ENCODE measurements at places on chromosomes 11 and 22.

DNA sequence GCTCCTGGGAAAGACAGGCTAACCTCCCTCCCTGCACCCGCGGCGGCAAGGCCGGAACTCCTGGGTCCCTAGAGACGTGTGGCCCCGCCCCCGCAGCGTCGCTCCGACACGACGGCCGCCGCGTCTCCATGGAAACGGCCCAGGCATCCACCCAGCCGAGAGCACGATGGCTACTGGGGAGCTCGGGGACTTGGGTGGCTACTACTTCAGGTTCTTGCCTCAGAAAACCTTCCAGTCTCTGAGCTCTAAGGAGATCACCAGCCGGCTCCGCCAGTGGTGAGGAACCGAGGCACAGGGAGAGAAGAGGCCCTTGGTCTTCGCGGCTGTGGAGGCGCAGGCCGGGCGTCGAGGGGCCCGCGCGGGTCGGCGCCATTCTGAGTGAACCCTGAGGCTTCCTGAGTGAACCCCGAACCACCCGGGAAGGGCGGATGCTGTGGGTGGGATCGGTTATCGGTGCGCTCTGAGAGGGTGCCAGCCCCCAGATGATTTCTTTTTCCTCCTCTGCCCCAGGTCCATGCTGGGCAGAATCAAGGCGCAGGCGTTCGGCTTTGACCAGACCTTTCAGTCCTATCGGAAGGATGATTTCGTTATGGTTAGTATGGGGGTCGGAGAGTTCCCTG lies at the start of gene CFAP300:
TSS of gene CFAP300 (plus strand) at position 133 of the 620 bp plus-strand sequence. CDS start at position 167, 34 bp downstream.
- no peak for DNase-seq

- no peak for DNase-seq
Measured at GRCh38 chr22:42848941-42849550, 8.0 kb downstream of the ARFGAP3 start.

DNA sequence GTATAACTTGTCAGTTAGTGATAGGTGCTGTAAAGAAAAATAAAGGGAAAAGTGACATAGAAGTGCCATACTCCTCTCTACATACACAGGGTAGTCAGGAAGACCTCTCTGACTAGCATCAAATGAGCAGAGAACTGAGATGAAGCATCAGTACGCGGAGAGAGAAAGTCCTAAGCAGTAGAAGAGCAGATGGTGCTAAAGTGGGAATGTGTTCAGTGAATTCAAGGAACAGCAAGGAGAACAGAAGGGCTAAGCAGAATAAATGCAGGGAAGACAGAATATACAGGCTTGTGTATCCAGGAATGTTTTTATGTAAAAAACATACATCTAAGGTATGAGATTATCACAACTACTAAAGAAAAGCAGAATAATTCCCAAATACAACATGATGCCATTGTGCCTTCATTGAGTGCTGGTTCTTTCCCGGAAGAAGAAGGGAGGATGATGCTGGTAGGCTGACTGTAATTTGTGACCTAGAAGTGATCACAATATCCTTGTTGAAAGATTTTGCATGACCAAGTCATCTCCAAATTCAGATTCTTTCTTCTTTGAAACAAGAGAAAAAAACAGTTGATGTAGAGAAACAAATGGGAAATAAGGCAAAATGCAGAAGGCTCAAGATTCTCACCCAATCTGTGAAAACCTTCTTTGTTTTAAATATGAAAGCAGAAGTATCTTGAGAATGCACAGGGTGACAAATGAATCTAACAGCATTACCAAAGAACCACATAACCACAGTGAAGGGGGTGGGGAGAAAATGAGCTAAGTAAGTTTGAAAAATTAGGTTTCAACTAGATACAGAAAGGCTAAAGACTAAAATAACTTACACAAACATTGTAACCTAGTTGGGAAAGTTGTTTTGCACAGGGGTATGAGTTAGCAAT lies 20.5 kb downstream of the MRE11 start:
- peak; percentile 5 for DNase-seq

DNA sequence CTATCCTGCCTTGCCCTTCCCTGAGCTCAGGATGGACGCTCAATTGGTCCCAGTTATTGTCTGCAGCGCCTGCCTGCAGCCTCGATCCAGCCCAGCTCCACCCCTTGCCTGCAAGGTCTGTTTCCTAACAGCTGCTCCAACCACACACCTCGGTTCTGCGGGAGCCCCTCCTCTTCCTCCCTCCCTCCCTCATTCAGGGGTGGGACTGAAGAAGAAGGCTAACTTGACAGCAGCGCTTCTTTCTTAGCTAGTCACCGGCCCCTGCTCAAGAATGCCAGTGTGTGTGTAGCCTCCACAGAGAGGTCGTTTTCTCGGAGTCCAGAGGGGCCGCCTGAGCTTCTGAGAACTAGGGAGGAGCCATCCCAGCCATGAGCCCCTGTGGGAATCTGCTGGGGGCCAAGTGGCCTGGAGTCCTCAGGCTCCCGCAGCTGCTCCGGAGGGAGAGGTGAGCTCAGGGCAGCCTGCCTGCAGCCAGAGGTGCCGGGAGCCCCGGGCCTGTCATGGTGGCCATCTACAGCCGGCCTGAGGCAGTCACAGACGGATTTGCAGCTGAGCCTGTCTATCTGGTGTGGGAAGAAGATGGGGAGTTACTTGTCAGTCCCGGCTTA lies 36.1 kb downstream of the LIMK2 start:
- DNase-seq: peak; percentile 38

DNA sequence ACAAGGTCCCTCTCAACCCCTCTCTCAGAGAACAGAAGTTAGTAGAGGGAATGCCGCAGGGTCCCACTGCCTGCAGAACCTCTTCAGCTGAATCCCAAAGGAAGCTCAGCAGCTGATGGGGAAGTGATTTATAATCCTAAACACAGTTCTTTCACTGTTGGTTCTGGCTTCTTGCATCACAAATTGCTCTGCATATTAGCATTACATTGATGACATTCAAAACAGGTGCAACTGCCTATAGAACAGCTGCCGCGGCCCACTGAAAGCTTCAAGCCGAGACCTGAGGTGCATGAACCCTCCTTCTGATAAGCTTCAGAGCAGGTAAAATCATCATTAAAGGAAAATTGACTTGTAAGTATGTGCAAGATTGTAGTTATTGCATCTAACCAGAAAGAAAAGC lies 75.2 kb upstream of the KIRREL3 start:
- no peak for DNase-seq

- DNase-seq: no peak
Measured at GRCh38 chr11:128685402-128686020, 8.4 kb upstream of the FLI1 start.

- DNase-seq: no peak
Measured at GRCh38 chr11:73141031-73141308, 1.1 kb downstream of the FCHSD2 start.

DNA sequence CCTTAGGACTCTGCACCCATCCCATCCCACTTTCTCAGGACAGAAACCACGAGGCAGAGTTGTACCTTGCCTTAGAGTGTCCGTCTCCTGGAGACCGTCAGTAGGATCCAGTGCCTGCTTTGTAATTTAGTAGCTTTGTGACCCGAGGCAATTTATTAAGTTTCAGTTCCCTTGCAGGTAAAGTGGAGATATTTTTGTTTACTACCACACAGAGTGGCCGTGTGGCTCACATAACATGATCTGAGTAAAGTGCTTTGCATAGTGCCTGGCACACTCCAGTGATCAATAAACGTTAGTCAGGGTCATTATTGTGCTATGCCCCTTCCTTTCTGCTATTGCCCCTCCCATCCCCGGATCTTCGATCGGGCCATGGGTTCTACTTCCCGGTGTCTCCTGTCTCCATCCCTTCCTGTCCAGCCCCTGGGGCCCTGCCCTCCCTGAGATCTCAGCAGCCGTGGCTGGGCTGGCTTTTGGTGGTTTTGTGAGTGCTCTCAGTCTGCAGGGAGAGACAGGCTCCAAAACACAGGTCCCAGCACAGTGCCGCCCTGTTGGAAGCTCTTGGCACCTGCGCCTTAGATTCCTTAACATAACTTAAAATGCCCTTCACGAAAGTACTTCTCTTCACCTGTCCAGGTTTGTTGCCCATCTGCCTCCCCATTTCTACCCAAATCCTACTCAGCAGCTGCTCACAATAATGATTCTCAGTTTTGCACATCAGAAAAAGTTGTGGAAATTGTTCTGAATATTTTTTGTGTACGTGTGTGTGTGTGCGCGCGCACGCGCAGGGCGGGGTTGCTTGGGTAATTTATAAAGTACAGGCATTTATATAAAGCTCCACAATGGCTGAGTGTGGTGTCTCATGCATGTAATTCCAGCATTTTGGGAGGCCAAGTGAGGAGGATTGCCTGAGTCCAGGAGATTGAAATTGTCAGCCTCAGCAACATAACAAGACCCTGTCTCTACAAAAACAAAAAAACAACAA lies 753.7 kb downstream of the NTM start:
- DNase-seq: no peak

- DNase-seq: no peak
Measured at GRCh38 chr11:9568161-9568853, 5.2 kb upstream of the WEE1 start.

DNA sequence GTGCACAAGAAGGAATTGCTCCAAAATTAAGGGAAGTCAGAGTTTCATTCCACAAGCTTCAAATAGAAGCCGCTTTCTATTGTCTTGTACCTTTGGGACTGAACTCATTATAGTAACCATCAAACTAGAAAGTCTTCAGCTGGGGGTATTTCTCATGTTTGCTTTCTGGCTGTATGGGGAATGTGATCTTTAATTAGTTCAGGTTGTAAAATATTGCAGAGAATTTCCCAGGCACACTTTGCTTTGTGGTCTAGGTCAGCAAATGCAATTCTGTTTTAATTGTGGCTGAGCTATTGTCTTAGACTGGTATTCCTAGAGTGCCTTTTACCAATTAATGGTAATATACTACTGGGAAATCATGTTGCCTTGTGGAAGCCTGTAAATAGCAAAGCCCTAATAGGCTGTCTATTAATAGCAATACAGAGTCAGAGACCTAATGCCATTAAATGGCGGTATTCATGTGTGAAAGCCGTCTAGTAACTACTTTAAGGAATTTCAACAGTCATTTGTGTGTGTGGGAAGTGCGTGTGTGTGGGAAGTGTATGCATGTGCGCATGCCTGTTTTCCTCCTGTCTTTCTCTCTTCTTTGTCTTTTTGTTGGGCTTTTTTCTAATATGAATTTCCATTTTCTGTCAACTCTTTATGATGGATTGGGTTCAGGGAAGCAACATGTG lies 276.6 kb downstream of the FAT3 start:
- DNase-seq: no peak

DNA sequence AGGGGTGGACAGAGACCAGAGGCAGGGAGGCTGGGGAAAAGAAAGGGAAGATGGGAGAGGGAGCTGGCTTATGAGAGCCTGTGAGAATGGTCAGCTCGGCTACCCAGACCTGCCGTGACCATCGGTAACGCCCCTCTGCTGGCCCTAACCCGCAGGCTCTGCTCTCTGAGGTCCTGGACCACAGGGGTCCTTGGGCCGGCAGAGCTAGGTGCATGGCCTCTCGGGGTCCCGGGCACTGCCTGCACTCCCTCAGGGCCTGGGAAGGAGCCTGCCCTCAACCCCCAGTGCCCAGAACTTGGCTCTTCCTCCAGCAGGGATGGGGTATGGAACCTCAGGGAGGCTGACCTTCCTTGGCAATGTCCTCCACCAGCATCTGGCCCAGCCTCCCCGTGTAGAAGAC lies 13.2 kb downstream of the GGT5 start:
- DNase-seq: no peak

DNA sequence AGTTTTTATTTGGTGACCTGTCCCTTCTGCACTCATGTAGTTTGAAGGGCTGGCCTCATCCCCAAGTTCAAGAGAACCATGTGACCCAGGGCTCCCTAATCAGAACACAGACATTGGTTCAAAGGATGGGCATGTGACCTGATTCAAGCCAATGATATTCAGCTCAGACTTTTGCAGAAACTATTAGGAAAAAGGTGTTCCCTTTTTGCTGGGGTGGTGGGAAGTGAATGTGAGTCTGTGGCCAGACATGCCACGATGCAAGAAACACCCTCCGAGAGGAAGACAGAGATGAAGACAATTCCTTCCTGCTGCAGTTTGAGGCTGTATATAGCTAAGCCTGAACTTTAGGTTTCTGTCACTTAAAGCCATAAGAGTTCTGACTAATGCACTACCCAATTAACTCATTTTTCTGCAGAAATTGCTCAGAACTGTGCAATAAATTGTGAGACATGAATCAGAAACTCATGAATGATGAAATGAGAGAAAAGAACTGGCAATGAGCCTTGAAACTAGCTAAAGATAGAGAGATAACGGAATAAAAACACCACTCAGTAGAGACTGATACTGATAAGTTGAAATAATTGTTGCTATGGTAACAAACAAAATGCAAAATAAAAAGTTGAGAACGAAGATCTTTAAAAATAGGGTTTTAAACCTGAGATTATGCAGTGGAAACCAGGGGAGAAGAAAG lies 9.2 kb upstream of the MAPK1 start:
- no peak for DNase-seq

- no peak for DNase-seq
Measured at GRCh38 chr11:47329431-47329986, 23.0 kb downstream of the MYBPC3 start.

GRCh38 chr22:27617214-27617881 lies 184.2 kb downstream of the MN1 start:
- no peak for DNase-seq

GRCh38 chr11:16347928-16348685 lies 8.2 kb downstream of the SOX6 start:
- no peak for DNase-seq

DNA sequence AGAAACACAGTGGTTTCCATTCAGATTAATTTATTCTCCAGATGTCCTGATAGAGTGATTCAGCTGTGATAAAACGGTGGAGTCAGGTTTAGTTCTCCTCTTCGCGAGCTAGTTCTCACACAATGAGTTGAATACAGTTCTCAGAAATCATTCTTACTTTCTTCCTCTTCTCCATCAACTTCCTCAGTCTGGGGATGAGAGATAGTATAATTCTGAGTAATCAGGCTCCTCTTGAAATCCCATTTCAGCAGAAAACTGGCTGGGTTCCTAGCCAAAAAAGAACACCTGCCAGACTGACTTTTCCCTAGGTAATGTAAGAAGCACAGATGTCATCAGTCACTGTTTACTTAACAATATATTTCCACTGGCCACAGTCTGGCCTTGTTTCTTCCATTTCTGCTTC lies 76.7 kb downstream of the SVIP start:
- DNase-seq: no peak

- no peak for DNase-seq
Measured at GRCh38 chr11:43987384-43988039, 45.1 kb downstream of the C11orf96 start.

DNA sequence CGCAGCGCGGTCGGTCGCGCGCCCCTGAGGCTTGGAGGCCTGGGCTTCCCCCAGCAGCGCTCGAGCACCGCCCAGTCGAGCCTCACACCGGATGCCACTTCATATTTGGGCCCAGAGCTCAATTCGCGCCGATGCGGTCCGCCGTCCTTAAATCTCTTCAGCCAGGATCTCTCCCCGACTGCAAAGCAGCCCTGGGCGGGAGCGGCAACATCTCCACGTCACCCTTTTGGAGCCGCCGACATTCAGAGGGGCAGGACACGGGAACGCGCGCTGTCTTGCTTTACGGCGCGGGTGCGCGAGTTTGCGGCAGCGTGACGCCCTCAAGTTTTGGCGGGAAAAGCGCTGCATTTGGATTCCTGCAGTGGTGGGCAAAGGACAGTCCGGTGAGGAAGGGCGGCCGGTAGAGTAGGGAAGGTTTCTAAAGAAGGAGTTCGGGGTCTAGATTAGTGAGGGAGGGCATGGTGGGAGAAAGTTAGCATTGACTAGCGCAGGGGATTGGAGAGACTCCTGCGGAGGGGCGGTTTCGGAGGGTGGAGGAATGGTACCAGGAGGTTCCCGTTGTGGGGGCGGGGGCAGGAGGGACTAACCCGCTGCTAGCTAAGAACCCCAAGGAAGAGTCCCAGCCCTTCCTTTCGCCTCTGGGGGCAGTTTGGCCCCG lies 796 bp downstream of the CHEK1 start:
- peak; percentile 76 for DNase-seq
